ENCODE measurements at places on chromosomes 7 and 10.

DNA sequence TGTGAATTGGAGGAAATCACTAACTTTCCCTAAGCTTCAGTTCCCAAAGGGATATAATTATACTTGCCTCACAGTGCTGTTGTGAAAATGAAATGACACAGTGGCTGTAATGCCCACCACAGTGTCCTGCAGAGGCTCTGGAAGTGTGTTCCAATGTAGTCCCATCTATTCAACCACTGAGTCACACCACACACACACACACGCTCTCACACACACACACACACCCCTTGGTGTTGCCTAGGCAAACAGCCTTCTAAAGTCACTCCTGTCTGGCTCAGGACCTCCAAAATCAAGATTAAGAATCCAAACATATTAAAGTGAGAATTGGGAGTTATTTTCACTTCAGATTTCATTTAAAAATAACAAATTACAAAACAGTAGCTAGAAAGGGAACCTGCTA, 73.3 kb downstream of the NRCAM start:
- no peak for DNase-seq

DNA sequence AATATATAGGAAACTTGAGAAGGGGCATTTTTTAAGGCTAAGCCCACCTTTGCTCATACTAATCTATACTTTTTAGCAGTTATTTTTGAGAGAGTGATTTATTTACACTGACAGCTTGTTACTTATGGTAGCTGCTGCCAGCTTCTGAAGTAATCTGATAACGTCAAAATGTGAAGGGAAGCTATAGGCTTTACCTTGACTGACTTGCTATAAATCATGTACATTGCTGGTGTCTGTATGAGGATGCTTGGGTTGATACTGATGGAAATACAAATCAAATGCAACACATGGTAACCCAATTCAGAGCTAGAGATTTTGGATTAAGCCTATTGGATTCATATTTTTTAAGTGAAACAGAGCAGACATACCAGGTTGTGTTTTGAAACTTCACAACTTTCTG, 299.4 kb downstream of the LRMDA start:
- no peak for DNase-seq

GRCh38 chr7:18558503-18558902, 63.0 kb downstream of the HDAC9 start:
- DNase-seq = no peak

DNA sequence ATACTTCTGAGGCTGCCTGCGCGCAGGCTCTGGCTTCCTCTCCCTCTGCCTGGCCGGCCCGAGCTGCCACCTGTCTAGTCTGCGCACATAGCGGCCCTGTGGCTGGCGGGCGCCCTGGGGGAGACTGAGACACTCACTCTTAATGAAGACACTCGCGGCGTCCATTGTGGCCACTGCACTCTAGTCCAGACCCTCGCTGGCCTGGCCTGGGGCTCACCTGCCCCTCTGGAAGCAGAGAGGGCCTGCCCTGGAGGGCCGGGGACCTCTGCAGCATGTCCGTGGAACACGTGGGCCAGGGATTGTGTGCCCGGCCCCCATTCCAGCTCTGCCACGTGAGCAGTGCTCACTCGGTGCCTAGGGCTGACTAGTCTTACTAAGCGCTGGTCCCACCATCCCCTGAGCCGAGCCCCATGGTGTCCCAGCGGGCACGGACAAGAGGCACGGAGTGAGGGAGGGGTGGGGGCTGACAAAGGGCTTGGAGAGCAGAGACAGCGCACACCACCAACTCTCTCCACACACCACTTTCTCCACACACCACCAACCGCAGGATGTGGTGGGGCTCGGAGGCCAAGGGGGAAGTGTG, 149.3 kb downstream of the ELFN1 start:
- no peak for DNase-seq

GRCh38 chr7:28140979-28141378, 39.6 kb downstream of the JAZF1 start:
- DNase-seq = no peak

- no peak for DNase-seq
Measured at GRCh38 chr10:78455811-78456210, 422.1 kb downstream of the RPS24 start.

DNA sequence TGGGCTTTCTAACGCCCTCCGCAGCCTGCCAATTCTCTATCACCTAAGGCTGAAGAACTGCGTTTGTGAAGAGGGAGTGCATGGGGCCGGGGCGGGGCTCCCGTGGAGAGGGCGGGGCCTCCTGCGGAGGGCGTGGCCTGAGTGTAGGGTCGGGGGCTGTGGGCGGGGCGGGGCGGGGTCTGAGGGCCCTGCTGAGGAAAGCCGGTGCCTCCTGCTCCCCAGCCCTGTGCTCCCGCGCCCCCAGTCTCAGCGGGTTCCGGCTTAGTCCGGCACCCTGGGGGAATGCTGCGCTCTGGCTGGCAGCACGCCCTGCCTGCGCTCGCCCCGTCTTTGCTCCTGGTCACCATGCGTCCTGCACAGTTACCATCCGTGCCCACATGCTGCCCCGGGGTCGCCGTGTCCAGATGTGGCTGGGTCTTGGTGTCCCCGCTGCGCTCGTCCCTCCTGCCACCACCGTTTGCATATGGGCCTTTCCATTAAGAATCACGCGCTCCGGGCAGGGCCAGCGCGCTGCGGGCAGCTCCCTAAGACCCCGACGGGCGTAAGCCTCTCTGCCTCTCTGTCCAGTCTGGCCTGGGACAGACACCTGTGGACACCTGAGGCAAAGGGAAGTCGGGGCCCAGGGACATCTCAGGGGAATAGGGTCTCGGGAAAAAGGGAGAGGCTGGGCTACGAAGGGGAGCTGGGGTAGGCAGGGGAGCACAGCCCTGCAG, 144.0 kb upstream of the RET start:
- no peak for DNase-seq

DNA sequence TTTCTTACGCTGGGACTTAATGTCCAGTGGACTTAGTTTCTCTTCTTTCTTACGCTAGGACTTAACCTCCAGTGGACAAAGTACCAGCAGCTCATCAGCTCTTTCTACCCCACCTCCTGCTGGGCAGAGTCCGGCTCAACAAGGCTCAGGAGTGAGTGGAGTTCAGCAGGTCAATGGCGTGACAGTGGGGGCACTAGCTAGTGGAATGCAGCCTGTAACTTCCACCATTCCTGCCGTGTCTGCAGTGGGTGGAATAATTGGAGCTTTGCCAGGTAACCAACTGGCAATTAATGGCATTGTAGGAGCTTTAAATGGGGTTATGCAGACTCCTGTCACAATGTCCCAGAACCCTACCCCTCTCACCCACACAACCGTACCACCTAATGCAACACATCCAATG, 199.7 kb downstream of the MLLT10 start:
- DNase-seq = no peak

DNA sequence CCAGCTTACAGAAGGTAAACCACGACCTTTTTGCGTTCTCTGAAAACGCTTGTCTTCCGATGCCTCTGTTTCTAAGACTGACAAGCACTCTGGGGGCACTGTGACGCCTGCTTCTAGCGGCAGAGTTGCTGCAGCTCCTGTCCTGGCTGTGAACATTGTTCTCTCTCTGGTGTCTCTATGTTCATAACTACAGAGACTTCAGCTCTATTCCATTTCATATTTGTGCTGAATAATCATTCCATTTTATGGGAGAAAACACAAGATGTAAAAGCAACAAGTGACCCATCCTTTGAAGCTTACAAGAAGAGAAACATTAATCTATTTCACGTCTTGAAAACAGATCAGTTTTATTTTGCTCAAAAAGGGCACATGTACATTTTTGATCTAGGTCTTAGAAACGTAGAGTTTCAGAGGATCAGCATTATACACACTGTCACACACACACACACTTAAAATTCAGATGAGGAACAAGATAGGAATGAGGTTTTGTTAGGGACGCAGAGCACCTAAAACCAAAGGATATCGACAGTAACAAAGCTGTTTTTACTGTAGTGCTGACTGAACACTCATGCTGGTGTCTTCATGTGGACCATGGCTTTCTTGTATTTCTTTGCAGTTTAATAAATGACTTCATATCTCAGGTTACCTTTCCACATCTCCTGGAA, 3.0 kb downstream of the IKZF1 start:
- no peak for DNase-seq

DNA sequence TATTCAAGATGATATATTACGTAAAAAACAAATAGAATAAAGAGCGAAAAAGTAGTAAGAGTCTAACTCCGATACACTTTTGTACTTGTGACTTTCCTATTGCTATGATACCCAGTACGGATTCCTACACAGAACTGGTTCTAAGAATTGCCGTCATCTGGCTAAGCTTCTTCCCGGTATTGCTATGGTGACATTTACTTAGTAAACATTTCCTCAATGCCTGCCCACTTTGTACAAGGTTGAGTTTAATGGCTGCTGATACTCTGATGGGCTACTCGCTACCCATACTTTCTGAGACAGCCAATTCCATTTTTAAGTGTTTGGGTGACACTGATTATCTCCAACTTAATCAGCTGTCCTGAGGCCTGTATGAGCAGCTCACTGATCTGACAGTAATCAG, 55.6 kb downstream of the OSBPL3 start:
- DNase-seq = no peak

DNA sequence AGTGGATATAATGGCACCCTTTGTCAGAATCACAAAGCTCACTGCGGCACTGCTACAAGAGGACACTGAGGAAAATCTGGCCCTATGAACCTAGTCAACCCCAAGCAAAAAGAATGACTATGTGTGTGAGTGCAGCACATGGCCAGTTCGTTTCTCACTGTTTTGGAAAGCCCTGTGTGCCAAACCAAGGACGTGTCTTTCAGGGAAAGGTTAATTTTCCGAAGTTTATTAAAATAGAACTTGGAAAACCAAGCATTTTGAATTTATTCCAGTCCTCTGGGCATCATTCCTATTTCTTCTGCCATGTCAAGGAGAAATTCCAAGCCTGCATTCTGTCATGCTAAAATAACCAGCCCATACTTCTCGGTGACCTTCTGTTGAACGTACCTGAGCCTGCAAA, 471.8 kb downstream of the PLXDC2 start:
- DNase-seq = no peak

- DNase-seq = no peak
Measured at GRCh38 chr10:35379226-35380137, 43.2 kb downstream of the CCNY start.

DNA sequence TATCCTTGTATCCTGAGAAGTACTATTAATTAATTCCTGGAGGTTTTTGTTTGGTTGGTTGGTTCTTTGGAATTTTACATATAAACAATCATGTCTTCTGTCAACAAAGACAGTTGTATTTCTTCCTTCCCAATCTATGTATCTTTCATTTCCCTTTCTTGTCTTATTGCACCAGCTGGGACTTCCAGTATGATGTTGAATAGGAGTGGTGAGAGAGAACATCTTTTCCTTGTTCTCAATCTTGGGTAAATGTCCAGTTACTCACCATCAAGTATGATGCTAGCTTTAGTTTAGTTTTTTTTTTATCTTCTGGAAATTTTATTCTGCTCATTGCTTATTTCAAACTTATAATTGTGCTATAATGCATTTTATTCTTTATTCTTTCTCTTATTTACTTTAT, 7.4 kb upstream of the PAX4 start:
- DNase-seq = no peak

- no peak for DNase-seq
Measured at GRCh38 chr10:6498771-6499170, 81.3 kb downstream of the PRKCQ start.

GRCh38 chr7:835485-836401, 3.5 kb downstream of the SUN1 start:
- DNase-seq = no peak

GRCh38 chr7:12635830-12636229, 51.6 kb upstream of the ARL4A start:
- no peak for DNase-seq

DNA sequence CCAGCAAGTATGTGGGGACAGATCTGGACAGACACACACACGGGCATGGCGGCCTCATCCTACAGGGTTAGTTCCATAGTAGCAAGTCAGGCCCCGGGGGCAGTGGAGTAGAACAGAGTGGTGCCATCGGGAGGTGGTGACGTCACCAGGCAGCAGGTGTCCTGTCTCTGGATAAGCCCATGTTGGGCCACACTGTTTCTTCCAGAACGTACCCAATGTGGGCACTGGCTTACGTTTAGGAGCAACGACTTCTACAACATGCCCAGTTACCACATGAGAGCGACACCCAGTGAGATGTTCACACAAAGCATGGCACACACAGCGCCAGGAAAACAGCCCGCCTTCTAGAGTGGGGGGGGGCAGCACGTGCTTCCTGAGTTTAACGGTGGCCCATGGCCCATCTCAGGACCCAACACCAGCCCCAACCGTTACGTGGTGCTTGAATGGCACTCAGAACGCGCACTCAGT, 67.8 kb downstream of the CTBP2 start:
- no peak for DNase-seq

DNA sequence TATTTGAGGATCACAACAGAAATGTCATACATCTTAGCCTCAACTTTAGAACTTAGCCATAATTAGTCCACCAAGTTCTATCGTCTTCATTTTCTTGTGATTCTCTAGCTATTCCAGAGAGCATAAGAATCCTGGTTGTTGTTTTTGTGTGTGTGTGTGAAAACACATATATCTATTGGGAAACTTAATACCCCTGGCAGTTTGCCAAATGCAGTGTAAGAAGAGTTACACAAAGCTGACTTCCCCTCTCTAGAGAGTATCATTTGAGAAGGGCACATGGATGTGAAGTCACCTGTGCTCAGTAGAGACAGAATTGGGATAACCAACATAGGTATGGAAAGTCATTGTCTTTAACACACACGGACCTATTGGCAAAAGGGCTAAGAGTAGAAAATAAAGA, 19.3 kb downstream of the FOXI2 start:
- DNase-seq = no peak

DNA sequence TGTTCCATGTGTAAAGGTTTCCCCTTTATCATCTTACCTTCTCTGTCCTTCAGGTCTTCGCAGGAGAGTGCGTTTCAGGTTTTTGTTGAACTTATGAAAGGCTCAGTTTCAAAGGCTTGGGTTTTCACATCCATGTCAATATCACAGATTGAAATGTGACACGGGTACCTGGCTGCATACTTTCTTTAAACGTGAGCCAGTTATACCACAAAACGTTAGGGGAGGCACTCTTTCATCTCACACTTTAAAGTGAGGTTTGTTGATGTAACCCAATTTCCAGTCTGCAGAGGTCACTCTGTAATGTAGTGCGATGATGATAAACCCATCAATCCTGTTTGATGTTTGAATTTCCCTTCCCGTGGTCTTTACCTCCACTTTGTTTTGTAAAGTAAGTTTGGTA, 506.9 kb downstream of the SUGCT start:
- DNase-seq = no peak

GRCh38 chr7:127632276-127632910, 14.5 kb upstream of the PAX4 start:
- DNase-seq = no peak

DNA sequence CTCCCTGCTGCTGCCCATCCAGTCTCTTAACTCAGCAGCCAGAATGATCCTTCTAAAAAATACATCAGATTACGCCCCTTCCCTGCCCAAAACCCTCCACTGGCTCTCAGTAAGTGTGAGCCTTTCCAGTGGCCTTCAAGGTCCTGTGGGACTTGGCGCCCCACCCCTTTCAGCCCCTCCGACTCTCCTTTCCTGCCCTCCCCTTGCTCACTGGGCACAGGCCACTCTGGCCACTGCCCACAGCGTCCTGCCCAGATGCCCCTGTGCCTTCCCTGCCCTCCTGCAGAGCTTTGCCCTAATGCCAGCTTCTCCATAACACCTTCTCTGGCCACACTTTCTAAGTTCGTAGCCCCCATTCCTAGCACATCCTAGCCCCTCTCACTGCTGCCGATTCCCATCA, 13.8 kb downstream of the GSDME start:
- no peak for DNase-seq

Measured in GM19239 (cell line).